ENCODE measurements at places on chromosomes 1 and 21. TPM values are rescaled to one million over a fixed set of nuclear protein-coding genes. Genes with fewer than 3 reads are reported as not detected.
A peak's percentile ranks its signal among the peaks of the same experiment; 100 is the strongest.

- DNase-seq = no peak
Measured at GRCh38 chr21:23017989-23018388, 2019.8 kb downstream of the NCAM2 start.

- DNase-seq = peak; percentile 41
Measured at GRCh38 chr1:110240476-110241210, 30.5 kb downstream of the KCNC4 start.

DNA sequence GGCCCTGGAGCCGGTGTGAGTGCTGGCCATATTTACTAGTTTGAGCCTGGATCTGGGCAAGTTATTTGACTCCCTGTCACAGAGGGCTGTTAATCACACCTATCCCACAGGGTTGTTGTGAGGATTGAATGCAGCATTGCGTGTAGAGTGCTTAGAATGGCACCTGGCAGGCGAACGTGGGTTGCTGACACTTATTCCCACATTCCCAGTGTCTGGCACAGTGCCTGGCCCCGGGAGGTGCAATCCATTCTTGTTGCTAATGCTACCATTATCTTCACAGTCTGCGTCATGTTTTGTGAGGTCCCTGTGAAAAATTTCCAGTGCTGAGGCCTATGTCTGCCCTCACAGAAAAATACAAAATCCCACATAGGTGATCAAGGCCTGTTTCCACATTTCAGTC, 66.1 kb downstream of the CD2 start:
- DNase-seq = no peak

GRCh38 chr1:161206411-161207140, 4.4 kb downstream of the NDUFS2 start:
- DNase-seq = no peak

Gene FBLIM1
- 9.0 TPM for total RNA-seq

- peak; percentile 7 for DNase-seq
Measured at GRCh38 chr1:79422726-79423125, 416.2 kb upstream of the ADGRL4 start.

- no peak for DNase-seq
Measured at GRCh38 chr21:43885721-43886120, 20.7 kb downstream of the AGPAT3 start.

Gene CELA3A
- total RNA-seq = not detected

DNA sequence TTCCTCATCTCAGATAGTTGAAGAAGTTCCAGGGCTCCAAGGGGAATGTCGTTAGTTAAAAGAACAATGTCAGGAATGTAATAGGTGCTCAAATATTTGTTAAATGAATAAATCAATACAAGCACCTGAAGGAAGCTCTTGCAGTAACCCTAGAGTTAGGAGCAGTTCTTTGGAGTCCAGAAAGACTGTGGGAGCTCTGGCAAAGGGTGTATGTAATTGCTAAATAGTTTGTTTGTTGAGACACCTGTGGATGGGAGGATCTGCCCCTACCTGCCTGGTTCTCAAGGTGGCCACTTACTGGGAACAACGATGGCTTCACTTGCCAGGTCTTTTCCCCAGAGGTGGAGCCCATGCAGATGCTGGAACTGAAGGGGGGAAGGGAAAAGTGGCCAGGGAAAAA, 27.5 kb upstream of the JUN start:
- DNase-seq = no peak

GRCh38 chr1:228155596-228156514, 6.1 kb downstream of the GJC2 start:
- DNase-seq = no peak

- DNase-seq = no peak
Measured at GRCh38 chr1:202357506-202357905, 9.0 kb downstream of the PPP1R12B start.

Gene OR6N1
- total RNA-seq = not detected

GRCh38 chr1:62384276-62385005, 52.4 kb upstream of the USP1 start:
- peak; percentile 93 for DNase-seq

Gene DDR2
- 41.1 TPM for total RNA-seq

DNA sequence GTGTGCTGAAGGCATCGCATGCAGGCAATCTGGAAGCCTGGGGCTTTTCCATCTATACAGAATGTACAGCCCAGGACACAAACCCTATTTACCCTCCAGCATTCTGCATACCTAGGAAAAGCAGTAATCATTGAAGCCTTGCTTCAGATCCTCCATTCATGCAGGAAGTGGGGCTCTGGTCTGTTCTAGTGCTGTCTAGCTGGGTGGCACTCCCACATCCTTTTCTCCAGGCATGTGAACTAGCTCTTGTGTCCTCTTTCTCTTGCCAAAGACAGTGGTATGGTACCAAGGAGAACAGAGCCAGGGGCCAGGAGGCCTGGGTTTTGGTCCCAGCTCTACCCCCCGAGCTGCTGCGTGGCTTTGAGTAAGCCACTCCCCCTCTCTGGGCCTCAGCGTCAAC, 21.7 kb downstream of the LRP8 start:
- no peak for DNase-seq

Gene MAN1C1
- total RNA-seq = 74.6 TPM

DNA sequence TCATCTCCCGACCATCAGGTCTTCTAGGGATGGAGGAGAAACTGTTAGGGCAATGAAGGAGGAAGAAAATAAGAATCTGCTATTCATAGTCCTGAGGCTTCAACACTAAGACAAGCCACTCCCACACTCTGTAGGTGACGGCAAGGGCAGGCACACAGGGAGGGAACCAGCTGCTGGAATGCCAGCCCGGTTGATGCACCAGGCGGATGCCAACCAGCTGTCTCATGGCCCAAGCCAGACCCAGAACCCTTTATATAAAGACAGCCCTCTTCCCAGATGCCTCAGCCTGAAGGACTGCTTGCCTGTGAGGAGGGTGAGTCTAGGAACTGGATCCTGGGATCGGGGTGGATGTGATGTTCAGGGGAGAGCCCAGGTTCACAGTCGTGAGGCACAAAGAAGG, at the start of gene KPRP:
Gene KPRP (plus strand): TSS at position 279 of the 400 bp plus-strand sequence. CDS start 1,564 bp downstream, outside the sequence.
- DNase-seq = no peak

DNA sequence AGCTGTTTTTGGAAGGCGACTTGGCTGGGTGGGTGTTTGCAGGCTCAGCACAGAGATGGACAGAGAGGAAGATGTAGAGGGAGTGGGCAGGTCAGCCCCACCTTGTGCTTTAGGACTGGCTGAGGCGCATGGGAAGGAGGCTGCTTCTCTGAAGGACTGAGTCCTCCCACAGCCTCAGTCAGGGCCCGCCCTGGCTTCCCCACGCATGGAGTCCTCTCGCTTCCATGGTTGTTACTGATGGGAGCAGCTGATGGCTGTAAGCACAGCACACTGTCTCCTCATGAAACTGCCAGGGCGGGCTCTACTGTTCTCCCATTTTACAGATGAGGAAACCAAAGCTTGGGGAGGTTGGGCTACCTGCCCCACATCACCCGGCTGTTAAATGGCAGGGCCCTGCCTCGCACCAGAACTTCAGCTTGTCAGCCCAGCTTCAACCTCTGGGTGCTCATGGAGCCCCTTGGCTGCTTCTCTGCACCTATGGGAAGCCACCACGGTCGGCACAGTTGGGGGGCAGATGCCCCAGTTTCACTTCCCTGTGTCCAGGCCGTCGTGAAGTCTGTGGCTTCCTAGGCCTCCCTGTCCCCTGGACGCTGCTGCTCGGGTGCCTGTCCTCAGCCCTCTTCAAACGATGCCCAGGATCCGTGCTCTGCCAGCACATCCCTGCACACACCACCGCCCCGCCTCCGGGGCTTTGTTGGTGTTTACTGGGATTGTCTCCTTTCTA, 2.4 kb downstream of the TMEM201 start:
- DNase-seq = peak; percentile 68

DNA sequence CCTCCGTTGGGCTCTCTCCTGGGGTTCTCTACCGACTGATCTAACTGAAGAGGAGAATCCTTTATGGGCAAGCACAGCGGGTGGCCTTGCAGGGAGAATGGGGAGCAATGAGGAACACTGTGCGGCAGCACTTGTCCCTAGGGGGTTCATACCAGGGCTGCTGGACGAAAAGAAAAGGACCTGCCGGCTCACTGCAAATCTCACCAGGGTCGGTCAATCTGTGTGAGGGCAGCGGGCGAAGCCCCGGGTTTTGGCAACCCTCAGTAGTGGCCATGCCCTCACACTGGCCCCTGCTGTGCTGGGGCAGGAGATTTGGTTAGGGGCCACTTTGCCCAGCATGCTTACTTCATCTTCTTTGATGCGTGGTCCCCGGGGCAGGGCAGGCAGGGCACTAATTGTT, 5.9 kb downstream of the LHX9 start:
- no peak for DNase-seq

GRCh38 chr1:180415985-180416633, 86.3 kb downstream of the ACBD6 start:
- no peak for DNase-seq

Gene RCSD1
- 0.16 TPM for total RNA-seq

DNA sequence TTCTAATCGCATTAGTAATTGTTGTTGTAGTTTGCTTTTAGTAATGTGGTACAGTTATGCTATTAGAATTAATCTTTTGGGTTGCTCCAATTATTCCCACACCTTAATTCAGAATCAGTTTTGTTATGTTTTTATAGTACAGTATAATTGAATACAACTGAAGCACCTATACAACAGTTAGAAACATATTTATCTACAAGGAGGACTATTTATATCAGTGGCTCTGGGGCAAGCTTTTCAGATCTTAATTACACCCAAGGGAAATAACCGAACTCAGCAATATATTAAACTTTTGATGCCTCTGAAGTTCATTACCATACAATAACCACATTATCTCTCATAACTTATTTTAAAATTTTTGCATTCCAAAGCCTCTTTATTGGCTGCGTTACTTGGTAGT, 74.4 kb downstream of the LHX9 start:
- no peak for DNase-seq

GRCh38 chr1:3604468-3604974, 6.8 kb downstream of the MEGF6 start:
- no peak for DNase-seq

- no peak for DNase-seq
Measured at GRCh38 chr1:111696330-111696729, 42.9 kb downstream of the INKA2 start.

GRCh38 chr21:41241341-41241740, 73.4 kb downstream of the BACE2 start:
- DNase-seq = no peak

DNA sequence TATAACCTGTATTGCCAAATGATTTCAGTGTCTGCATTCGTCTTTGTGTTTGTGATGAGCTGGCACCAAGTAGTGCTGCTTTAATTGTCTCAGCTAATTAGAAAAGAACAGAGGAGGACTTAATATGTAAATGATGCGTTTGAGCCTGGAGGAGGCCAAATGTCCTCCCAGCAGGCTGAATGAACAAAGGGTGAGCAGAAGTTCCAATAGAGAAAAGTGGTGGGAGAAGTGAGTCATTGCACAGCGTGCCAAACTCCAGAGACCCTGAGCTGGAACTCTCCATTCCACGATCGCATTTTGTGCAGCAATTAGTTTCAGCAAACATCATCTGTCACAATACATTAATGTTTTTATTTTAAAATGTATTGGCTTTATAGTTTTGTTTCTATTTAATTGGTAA, 17.9 kb downstream of the ETV3L start:
- DNase-seq = no peak

- DNase-seq = peak; percentile 84
Measured at GRCh38 chr1:219576931-219577730, 35.8 kb downstream of the ZC3H11B start.

Gene RGS16
- 101 TPM for total RNA-seq

DNA sequence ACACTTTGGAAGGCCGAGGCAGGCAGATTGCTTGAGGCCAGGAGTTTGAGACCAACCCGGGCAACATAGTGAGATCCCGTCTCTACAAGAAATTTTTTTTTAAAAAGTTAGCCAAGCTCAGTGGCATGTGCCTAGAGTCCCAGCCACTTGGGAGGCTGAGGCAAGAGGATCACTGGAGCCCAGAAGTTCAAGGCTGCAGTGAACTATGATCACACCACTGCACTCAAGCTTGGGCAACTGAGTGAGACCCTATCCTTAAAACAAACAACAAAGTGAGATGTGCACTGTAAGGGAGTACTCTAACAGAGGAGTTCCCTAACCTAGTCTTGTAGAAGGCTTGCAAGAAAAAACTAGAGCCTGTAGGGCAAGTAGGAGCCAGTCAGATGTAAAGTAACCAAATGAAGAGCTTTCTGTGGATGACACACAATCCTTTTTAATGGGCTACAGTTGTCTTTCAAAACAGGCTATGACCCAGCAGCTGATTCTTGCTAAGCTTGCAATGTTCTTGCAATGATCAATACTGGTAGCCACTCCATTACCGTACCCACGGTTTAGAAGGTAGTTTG, 38.0 kb upstream of the SRP9 start:
- no peak for DNase-seq

Gene CDK11B
- total RNA-seq = 32.6 TPM

GRCh38 chr1:87829360-87829759, 500.7 kb downstream of the LMO4 start:
- no peak for DNase-seq

GRCh38 chr1:88892357-88892877, 1.1 kb upstream of the GTF2B start:
- DNase-seq = peak; percentile 57

- no peak for DNase-seq
Measured at GRCh38 chr1:67575861-67576260, 109.1 kb upstream of the GADD45A start.

DNA sequence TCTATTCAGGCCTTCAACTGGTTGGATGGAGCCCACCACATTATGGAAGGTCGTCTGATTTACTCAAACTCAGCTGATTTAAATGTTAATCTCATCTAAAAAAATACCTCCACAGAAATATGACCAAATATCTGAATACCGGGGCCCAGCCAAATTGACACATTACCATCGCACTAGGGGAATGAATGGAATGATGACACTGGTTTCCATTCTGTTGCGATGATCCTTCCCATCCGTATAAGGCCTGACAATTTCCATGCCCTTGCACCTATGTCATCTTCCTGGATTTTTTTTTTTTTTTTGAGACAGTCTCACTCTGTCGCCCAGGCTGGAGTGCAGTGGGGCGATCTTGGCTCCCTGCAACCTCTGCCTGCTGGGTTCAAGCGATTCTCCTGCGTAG, 397.5 kb downstream of the KIF26B start:
- no peak for DNase-seq

- no peak for DNase-seq
Measured at GRCh38 chr1:17795836-17796645, 40.9 kb downstream of the ACTL8 start.

Gene SMPDL3B
- 0.15 TPM for total RNA-seq

GRCh38 chr21:34018185-34018584, 55.2 kb upstream of the MRPS6 start:
- DNase-seq = no peak

GRCh38 chr1:31689854-31690253, 14.0 kb downstream of the COL16A1 start:
- DNase-seq = peak; percentile 51

GRCh38 chr1:12314333-12314903, 84.6 kb downstream of the VPS13D start:
- DNase-seq = peak; percentile 60

DNA sequence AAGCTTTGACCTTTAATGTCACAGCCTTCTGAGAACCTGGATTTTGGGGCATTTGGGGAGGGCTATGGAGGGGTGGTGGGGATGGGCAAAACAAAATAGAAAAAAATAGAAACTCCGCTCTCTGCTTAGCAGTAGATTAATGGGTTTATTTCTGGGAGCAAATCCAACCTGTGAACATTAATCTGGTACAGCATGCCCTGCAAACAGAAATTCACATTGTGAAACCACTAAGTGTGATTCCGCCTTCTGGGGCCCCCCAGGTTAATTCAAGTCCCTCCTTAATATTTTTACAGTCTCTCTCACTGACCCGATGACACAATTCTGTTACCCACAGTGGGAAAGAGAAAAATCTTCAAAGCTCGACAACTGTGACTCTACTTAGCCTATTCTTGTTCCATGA, 76.4 kb downstream of the TIAM1 start:
- DNase-seq = no peak

GRCh38 chr1:170836141-170836540, 99.2 kb upstream of the MROH9 start:
- DNase-seq = no peak
